Activated naive CD4-positive, alpha-beta T cell treated with anti-CD3 and anti-CD28 coated beads for 36 hours (primary cell): ENCODE measurements at places on chromosomes 1 and 21.

DNA sequence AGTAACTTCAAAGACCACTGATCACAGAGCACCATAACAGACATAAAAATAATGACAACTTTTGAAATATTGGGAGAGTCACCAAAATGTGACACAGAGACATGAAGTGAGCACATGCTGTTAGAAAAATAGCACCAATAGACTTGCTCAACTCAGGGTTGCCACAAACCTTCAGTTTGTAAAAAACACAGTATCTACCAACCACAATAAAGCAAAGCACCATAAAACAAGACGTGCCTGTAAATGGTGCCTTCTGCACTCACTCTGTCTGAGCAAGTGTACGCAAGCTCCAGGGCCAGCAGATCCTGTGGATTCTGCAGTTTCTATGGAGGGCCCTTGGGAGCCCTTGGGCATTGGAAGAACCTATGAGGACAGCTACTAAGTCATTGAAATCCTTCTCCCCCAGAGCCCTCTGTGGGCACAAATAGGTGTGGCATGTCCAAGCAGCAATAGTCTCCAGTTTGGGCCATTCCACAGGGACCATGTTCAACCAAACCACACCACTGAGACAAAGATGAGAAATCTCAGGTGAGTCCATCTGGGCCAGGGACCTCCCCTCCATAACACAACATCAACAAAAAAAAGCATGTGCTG, 116.9 kb upstream of the RAB4A start:
- no peak for DNase-seq

- no peak for DNase-seq
Observed at GRCh38 chr1:33792216-33792615, 71.7 kb upstream of the HMGB4 start.

GRCh38 chr1:100353071-100353801, 930 bp downstream of the CDC14A start:
- DNase-seq: peak; percentile 72

DNA sequence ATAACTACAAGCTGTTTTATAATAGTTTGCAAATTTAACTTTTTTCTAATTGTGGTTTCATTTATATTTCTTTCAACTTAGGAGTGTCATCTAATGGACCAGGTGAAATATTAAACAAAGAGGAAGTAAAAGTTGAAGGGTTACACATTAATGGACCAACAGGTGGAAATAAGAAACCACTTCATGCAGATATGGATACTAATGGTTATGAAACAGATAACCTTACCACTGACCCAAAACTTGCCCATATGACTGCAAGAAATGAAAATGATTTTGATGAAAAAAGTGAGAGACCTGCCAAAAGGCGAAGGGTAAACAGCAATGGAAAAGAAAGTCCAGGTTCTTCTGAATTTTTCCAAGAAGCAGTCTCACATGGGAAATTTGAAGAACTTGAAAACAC, 59.7 kb downstream of the MIER1 start:
- DNase-seq: no peak

DNA sequence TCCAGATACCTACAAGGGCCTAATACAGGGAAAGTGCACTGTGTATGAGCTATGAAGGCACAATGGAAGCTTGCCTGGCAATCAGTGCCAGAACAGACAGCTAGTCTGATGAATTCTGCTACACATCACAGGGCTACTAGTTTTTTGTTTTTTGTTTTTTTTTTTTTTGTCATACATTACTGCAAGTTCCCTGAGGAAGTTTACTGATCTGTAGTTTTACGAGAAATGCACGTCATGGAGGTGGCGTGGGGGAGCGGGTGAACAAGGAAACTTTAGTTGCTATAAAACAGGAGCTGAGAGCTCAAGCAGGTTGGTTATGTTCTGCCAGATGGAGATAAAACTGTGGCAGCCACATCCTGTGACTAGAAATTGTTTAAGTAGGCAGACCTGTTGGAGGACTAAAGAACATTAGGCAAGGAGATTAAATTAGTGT, 17.7 kb downstream of the PTPRC start:
- peak; percentile 85 for DNase-seq

DNA sequence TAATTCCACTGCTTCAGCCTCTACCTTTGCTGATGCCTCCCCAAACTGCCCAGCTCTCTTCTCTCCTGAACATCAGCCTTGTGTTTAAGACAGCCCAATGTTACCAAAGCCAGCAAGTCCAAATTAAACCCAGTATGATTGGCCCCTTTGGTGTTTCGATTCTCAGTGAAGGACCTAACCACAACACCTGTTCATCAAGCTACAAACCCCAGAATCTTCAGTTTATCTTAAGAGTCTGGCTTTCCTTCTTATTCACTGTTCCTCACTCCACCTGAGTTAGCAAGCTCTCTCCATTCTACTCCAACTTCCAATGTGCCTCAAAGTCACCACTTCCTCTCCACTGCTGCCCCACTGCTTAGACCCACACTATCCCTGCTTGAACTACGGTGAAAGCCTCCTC, 25.5 kb upstream of the ITPKB start:
- no peak for DNase-seq

DNA sequence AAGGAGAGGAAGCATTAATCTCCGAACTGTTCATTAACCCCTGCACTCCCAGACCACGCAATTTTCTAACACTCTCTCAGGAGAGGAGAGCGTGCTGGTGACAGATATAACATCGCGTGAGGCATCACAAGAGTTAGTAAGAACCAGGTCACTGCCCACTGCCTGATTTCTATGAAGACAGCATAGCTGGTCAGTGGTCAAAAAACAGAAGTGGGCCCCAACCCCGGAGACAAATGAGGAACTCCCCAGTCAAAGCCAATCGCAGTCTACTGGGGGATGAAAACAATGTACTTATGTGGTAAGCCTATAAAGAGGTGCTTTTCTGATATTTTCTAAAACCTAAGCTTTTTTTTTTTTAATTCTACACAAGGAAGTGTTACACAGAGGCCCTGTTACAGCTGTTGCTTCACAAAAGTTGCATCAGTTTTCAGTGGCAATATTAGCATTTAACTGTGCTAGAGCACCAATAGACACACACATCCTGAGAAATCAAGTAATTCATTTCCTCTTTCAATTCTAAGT, 231.8 kb upstream of the IRF2BP2 start:
- DNase-seq: peak; percentile 28

DNA sequence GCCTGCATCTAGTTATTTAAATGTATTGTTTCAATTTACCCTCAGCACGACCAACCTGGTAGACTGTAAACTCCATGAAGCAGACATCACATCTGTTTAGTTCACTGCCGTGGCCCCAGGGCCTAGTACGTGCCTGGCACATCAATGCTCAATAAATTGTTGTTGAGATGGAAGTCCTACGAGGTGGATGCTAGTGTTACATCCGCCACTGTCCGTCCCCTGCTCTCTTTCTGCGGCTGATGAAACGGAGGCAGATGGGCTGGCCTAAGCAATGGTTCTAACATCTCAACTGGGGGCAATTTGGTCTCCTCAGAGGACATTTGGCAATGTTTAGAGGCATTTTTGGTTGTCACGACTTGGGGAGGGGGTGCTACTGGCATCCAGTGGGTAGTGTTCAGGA, 121.4 kb upstream of the IGSF21 start:
- no peak for DNase-seq

GRCh38 chr1:37325010-37325409, 149.4 kb upstream of the ZC3H12A start:
- no peak for DNase-seq

DNA sequence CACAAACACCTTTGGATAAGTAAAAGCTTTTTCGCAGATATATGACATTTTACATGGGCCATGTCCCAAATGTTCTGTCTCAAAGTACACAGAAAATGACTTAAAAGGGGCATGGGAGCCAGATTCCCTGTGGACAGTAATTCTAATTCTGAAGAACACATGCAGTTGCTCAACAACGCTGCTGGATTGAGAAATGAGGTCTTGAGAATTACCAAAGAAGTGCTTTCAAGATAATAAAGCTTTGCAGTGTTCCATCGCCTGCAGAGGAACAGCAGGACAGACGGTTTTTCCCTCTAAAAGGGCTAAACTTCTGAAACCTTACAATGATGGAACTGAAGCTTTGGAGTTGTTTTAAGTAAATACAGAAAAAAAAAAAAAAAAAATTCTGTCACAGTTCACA, 55.3 kb upstream of the HSPA13 start:
- no peak for DNase-seq

DNA sequence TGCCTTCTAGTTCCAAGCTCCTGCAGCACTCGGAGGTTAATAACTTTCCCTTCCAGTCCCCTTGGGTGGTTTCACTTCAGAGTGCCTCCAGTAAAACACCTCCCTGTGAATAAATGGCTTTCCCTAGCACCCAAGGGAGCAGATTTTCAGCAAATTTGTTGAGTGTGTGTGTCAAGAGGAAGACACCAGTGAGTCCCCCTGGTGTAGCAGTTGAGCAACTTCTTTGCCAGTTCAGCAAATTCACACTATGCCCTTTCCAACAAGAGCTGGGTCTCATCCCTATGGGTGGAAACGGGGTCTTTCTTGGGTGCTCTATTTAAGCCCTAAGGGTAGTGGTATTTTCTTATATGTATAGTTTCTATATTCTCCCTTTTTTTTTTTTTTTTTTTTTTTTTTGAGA, 806 bp upstream of the AADACL4 start:
- no peak for DNase-seq

GRCh38 chr1:76066394-76066793, 8.2 kb upstream of the ST6GALNAC3 start:
- no peak for DNase-seq

GRCh38 chr1:17743008-17743647, 12.0 kb upstream of the ACTL8 start:
- DNase-seq: no peak

DNA sequence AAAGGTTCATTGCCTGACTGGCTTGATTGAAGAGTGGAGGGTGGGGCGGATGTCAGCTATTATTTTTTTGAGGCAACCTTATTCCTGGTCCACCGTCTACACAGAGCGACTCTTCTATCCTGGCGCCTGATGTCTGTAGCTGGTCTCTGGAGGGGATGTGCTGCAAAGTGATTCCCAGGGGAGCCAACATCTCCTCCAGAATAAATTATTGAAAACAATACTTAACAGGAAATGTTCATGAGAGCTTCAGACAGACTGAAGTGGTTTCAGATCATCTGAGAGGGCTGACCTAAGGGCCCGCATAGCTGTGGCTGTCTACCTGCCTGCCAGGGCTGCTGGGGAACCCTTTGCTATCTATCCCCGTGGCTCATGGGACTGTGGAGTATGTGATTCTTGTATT, 66.7 kb downstream of the TEX35 start:
- DNase-seq: no peak

GRCh38 chr1:8438489-8438888, 120.6 kb downstream of the SLC45A1 start:
- no peak for DNase-seq

- no peak for DNase-seq
Observed at GRCh38 chr1:229062135-229062534, 208.8 kb upstream of the RAB4A start.

DNA sequence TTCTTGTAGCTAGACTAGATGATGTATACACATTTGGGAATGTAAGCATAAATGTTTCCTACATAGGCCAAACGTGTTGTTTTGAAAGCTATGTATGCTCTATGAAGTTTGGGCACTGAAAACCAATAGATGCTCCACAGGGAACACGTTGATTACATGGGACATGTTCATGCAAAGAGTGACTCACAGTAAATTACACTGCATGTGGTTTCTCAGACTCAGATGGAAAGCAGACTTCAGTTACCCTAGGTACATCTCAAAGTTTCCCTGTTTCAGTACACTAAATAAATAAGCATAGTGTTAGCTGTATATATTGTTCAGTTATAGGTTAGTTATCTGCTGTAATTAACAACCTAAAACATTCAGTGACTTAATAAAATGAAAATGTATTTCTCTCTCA, 301.9 kb upstream of the RUNX1 start:
- DNase-seq: no peak

- no peak for DNase-seq
Observed at GRCh38 chr1:151977662-151978230, 15.9 kb downstream of the S100A10 start.

DNA sequence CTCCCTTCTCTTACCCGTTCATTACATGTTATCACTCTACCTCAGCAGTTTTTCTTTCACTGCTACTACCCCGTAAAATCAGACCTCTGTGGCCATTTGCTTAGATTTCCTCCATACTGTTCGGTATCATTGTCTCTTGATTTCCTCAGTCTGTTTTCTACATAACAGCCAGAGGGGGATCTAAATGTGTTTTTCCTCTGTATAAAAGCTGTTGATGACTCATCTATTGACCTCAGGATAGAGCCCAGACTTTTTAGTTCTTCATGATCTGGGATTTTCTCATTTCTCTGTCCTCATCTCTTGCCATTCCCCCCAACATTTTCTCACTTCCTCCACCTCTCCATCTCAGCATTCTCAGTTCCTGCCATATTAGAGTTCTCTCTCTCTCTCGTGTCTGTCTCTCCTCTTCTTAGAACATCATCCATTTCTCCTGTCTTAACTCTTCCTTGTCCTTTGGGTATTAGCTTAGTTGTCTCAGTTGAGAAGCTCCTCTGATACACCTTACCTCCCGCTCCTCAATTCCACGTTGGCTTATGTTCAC, 10.5 kb downstream of the OTUD3 start:
- no peak for DNase-seq

- no peak for DNase-seq
Observed at GRCh38 chr1:46549697-46550681, 1.5 kb downstream of the KNCN start.

GRCh38 chr1:16405441-16405840, 31.8 kb downstream of the SPATA21 start:
- no peak for DNase-seq

- no peak for DNase-seq
Observed at GRCh38 chr1:205592443-205593003, 39.3 kb downstream of the ELK4 start.

DNA sequence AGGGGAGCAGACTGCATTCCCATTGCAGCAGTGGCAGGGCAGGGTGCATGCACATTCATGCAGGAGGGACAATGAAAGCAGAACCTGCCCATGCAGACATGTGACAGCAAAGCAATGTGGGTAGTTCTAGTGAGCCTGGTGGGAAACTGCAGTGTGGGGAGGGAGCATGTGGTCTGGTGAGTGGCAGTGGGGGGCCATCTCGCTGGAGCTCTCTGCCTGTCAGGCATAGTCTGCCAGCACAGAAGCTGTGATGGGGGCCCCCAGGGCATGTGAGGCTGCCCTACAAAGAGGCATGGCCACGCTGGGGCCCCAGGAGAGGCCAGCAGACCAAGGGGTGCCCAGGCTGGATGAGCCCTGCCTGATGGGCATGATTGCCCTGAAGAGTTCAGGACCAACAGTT, 579.7 kb downstream of the PTPRC start:
- DNase-seq: no peak

- no peak for DNase-seq
Observed at GRCh38 chr1:92277105-92277723, 21.6 kb downstream of the GLMN start.

- DNase-seq: no peak
Observed at GRCh38 chr1:201594575-201595245, 55.8 kb downstream of the NAV1 start.

- no peak for DNase-seq
Observed at GRCh38 chr1:91768786-91769725, 116.9 kb downstream of the TGFBR3 start.

DNA sequence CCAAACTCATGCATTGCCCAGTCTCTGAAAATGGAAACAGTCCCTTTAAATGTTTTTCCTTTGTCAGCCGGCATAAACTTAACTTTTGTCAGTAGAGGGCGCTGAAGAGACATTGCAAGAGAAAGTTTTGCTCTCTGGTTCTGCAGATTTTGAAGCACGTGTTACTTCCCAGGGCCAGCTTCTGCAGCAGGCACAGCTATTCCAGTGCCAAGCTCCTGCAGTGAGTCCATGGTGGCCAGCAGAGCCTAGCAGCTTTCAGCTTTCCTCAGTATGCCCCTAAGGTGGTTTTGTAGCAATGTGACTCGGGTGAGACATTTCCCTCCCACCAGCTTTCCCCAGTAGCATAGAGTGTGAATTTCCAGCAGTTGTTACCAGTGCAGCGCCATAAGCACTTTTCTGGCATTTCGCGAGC, 2.6 kb upstream of the IFI44L start:
- DNase-seq: peak; percentile 66
